ENCODE measurements at places on chromosomes 2 and 18.

- no peak for DNase-seq
Observed at GRCh38 chr2:71892896-71893295, 254.8 kb downstream of the CYP26B1 start.

DNA sequence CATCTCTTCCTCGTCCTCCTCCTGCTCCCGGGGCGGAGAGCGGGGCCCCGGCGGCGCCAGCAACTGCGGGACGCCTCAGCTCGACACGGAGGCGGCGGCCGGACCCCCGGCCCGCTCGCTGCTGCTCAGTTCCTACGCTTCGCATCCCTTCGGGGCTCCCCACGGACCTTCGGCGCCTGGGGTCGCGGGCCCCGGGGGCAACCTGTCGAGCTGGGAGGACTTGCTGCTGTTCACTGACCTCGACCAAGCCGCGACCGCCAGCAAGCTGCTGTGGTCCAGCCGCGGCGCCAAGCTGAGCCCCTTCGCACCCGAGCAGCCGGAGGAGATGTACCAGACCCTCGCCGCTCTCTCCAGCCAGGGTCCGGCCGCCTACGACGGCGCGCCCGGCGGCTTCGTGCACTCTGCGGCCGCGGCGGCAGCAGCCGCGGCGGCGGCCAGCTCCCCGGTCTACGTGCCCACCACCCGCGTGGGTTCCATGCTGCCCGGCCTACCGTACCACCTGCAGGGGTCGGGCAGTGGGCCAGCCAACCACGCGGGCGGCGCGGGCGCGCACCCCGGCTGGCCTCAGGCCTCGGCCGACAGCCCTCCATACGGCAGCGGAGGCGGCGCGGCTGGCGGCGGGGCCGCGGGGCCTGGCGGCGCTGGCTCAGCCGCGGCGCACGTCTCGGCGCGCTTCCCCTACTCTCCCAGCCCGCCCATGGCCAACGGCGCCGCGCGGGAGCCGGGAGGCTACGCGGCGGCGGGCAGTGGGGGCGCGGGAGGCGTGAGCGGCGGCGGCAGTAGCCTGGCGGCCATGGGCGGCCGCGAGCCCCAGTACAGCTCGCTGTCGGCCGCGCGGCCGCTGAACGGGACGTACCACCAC, 2.1 kb downstream of the GATA6 start:
- DNase-seq: no peak

- DNase-seq: no peak
Observed at GRCh38 chr2:119464981-119465380, 33.3 kb downstream of the TMEM37 start.

- DNase-seq: no peak
Observed at GRCh38 chr2:209619782-209620181, 151.8 kb upstream of the UNC80 start.

DNA sequence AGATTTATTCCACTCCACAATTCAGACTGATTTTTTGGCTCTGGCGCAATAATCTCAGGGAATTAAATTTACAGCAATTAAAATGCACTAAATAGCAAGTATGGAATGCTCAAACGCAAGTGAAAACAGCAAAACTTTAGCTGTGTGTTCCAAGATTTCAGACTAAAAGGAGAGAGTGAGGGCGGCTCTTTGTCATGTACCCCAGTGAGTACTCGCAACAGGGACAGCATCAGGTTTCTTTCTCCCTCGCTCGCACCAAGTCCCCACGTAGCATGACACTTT, 1.1 kb downstream of the ROCK2 start:
- no peak for DNase-seq

GRCh38 chr2:121816797-121817196, 61.3 kb downstream of the TSN start:
- DNase-seq: no peak

DNA sequence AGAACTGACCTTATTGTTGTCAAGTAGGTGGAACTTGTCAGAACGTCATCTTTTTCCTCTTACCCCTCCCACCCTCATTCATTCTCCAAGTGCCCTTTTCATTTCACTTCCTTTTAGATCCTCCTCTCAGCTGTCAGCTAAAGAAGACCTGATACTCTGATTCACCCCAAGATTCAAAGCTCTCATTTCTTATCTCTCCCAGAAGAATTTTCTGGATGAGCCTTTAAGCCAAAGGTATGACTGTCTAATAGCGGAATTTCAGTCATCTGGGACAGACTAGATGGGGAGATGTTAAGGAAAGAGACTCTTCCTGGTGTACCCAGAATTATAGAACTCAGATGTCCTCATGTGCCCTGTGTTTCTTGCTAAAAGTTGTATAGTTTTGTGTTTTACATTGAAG, 53.9 kb downstream of the TCF7L1 start:
- DNase-seq: no peak

DNA sequence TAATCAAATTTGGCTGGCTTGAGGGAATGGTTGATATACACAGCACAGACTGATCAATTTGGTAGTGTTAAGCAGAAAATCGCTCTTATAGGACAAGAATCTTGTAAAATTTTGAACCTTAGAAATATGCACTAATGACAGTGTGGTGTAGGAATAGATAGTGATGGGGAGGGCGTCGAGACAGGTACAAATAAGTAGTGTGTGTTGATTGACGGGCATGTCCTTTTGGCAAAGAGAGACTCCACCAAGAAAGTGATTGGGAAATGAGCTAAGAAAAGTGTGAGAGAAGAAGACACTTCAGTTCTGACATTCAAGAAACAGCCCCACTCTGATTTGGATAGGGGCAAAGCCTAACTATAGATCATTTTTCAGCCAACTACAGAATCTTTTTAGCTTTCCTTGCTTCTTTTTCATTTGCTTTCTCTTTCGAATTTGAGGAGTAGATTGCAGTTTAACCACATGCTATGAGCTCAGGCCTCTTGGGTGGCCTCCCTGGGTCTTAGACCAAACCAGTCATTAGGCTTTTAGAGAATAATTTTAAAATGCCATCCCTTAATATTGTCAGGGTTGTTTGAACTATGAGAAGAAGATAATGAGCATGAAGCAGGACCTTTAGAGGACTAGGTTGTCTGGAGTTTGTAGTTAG, 127.1 kb downstream of the CERS6 start:
- no peak for DNase-seq
